Amniotic stem cell (primary cell): ENCODE measurements at places on chromosomes 7 and 10.

DNA sequence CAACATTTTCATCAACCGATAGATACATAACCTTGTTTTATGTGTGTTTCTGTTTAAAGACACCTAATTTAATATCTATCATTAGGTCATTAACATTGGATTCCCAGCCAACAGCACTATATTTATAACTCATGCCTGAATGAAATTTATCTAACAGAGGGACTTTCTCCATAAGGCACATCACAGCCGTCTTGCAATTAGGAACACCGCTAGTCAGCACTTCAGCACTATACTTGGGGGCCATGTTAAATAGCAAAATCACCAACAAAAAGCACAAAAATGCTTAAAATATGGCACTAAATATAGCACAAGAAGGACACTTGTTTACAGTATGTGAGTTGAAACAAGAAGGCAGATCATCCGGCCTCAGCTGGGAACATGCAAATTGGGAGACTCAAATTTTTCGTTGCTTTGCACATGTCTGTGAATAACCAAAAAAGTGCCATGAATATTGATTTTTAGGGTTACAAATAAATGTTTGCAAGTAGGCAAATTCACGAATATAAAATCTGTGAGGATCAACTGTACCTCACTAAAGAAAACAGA lies 51.0 kb downstream of the TLL2 start:
- no peak for DNase-seq

GRCh38 chr10:119409385-119409784 lies 133.1 kb downstream of the RGS10 start:
- no peak for DNase-seq

DNA sequence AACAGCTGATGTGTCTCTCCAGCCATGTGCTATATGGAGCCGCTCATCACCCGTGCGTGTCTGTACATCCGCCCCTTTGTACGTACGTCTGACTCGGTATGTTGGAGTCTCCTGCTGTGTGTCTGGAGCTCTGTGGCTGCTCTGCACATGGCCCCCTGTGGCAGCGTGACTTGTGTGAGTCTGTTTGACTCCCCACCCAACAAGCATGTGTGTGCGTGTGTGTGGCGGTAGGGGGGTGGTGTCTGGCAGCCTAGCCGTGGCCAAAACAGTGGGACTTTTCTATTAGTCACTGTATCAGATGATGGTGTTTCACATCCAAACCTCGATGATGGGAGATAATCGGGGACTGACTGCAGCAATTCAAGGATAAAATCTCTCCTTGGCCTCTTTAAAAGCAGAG lies 94.1 kb downstream of the COL13A1 start:
- DNase-seq: no peak

GRCh38 chr10:13684806-13685482 lies 98.2 kb downstream of the PRPF18 start:
- no peak for DNase-seq

DNA sequence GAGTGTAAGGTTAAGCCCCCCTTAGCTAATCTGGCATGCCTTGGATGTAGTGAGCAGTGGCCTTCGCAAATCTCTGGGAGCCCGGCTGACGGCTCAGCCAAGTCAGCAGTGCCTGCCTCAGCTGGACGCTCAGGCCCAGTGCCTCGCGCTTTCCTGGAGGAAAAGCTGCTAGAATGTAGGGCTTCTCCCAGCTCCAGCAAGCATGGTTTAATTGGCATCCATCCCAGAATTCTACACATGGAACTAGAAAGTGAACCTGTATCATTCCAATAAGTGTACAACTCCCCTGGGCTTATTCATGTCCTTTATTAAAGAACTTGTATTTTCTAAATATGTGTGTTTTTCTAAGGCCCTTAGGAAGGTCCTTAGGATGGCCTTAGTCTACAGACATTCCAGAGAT lies 287.8 kb upstream of the SHH start:
- no peak for DNase-seq

DNA sequence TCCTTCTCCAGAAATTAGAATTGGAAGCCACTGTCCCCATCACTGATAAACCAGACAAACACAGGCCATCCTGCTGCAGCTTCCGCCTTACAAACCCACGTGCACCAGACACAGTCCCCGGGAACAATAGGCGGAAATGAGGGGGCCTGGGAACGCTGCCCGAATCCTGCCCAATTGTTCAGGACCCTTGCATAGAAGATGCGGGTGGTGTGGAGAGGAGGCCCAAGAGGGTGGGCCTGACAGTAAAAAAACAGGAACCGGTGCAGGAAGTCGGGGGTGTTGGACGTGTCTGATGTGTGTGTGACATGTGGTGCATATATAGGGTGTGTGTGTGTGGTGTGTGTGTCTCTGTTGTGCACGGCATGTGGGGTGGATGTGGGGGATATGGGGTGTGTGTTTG lies 26.5 kb upstream of the CHST15 start:
- no peak for DNase-seq

GRCh38 chr10:86652361-86653202 lies 1.8 kb upstream of the OPN4 start:
- DNase-seq: no peak

DNA sequence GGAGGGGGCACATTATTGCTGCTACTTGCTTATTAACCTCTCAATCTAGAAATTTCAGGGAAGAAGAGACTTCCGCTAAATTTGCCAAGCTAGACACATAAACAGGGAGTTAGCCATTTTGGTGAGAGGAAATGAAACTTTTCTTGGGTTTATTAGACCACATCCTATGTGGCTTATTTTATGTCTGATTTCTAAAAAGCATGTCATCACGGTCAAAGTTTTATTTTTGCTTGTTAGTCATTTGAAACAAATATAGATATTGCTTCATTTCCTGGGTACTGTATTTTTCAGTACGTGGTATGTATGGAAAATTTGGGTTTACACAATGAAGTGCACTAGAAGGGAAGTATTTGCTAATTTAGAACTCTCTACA lies 144.1 kb downstream of the TCF7L2 start:
- DNase-seq: no peak

DNA sequence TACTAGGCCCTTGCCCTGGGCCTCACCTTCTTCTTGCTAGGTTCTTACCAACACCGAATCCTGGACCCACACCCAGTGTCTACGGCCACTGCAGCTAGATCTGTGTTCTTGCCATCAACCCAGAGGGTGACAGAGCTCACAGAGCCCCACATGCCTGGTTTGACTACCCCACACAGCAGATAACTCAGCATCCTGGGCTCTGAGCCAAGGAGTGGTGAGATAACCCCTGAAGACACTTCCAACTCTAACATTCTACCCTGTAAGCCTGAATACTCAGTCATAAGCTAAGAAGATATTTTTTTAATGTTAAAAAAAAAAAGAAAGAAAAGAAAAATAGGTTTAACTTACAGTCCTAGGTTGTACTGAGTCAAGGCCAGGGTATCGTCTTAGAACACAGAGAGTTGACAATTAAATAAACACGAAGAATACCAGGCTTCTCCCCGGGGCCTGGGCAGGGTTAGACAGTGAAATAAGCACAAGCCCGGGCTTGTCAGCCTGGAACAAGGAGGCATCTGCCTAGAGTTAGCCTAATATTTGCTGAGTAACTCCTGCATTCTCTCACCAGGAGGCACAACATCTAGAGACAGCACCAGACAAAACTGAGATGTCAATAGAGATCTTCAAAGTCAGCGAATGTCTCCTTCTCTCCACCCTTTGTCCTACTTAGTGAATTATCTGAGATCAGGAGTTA lies 556.5 kb upstream of the LRRN3 start:
- DNase-seq: no peak

- no peak for DNase-seq
These were observed 23.1 kb upstream of the CTTNBP2 start for GRCh38 chr7:117896339-117896738.

DNA sequence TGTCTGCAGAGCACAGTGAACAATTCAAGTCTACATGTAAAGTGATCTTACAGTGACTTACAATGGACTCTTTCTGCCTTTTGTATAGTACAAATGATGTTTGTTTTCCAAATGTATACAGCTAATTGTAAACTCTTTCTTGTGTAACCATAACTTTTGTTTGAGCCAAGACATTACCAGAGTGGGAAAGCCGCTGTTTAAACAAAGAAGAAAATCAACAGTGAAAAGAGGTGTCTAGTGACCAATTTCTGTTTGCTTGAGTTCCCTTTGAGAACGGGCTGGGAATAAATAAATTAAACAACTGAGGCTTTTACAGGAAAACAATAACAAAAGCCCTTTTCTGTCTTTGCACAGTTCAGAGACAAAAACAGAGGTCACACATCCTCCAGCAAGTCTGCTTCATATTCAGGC lies 1163.4 kb downstream of the CNTNAP2 start:
- DNase-seq: no peak

DNA sequence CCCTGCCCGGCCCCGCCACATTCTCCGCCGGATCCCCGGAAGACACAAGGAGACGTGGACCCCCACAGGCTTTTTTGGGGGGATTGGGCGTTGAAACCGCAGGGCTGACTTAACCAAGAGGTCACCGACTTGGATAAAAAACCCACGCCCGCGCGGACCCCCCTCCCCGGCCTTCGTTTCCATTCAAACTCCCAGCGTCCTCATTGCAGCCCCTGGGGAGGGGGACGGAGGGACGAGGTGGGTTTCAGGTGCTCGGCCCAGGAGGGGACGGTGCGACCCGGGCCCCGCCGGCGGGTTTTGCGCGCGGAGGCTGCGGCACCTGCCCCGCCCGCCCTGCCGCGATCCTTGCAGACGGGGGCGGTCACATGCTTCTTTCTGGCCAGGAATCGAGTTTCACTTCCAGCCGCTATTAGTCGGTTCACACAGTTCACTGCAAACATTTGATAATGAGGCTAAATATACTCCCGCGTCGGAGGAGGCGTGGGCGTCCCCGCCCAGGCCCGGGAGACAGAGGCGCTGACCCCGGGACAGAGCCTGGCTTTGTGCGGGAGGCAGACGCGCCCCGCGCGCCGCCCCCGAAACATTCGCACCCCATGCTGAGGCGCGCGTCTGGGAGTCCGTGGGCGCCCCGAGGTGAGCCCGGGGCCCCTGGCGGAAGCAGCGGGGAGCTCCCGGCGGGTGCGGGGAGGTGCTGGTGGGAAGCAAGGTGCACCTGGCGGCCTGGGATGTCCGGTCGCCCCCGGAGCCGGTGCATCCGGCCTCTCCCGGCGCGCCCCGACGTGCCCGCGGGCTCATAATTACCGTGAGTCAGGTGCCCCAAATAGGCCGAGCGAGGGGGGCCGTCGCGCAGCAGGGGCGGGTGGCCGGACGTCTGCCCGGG lies 2.7 kb upstream of the PDGFA start:
- DNase-seq: no peak

DNA sequence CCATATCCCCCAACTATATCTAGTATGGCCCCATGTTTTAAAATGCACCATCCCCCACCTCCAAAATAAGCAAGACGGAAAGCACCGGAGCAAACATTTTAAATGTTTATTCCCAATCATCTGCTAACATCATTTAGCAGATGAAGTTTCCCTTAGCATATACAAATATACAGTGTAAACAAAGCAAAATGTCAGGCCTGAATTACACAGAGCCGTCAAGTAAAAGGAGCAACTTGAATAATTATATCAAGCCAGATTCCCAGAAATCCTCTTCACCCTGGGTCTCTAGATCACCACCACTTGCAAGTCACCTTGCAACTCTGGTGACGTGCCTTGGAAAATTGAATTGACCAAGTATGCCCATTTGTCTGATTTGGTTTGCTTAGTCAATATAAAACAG lies 91.6 kb upstream of the COL1A2 start:
- no peak for DNase-seq

- no peak for DNase-seq
These were observed at the start of gene OR9A4 for GRCh38 chr7:141916099-141916498. TSS of gene OR9A4 (plus strand) at chr7:141916399. CDS start at chr7:141918876, 2,477 bp downstream.

DNA sequence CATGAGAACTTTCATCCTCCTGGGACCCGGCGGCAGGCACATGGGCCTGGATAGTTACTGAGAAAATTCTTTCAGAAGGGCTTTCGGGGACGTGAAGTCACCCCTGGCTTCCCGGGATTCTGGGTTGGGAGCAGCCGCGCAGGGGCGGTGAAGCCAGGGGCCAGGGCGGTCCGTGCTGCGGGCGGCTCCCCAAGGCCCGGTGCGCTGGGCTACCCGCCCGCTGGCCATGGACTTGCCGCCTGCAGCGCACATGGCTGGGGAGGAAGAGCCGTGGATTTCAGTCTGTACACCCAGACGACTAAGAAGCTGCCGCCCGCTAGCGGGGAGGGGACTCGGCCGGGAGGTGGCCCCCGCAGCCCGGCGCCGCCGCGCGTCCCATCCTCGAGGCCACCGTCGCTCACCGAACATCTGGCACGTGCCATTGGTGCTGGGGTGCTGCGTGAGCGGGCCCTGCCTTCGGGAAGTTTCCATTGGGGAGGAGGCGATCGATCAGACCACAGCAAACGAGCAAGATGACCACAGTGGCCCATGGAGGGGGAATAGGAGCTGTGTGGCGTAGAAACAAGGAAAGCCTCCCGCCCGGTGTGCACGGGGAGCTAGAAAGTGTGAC lies 64.5 kb downstream of the TMEM209 start:
- no peak for DNase-seq

DNA sequence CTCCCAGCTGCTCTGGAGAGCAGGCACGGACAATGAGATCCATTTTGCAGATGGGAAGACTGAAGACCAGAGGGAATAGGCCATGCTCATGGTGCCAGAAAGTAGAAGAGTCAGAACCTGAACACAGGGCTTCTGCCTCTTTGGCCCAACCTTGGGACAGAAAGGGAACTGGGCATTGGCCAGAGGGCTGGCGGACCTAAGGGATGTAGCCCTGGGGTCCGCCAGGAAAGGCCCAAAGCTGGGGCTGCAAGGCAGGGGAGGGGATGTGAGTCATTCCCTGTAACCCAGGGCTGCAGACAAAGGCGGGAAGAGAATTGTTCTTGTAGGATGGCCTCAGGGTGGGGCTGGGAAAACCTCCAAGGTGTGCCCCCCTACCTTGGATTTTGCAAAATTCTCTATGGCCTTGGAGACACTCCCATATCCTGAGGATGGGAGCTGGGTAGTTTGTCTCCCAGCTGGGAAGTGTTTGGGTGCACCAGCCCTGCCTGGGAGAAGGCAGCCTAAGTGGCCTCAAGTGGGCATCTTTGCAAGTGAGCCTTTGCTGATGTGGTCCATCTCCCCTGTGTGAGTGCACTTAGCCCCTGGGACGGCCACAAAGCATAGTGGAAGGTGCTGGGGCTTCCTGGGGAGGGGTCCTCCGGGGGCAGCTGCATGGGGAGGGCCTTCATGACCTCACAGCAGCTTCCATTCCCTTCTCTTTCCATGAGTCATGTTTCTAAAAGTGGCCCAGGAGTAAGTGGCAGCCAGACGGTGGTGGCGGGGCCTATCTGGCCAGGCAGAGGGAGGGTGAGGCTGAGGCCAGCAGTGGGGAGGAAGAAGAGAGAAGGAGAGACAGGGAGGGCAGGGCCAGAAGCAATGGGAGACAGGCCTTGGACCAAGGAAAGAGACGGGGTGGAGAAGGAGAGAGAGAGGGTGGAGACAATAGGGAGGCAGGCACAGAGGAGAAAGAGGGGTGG lies 9.2 kb downstream of the AQP1 start:
- DNase-seq: no peak

- peak; percentile 63 for DNase-seq
These were observed 11.4 kb upstream of the FAS start for GRCh38 chr10:88979153-88979562.
